IPS-NIHi11 (cell line): ENCODE measurements at places on chromosomes 7 and 10.

GRCh38 chr7:111014079-111014478 is 76.8 kb upstream of the LRRN3 start:
- DNase-seq = no peak

DNA sequence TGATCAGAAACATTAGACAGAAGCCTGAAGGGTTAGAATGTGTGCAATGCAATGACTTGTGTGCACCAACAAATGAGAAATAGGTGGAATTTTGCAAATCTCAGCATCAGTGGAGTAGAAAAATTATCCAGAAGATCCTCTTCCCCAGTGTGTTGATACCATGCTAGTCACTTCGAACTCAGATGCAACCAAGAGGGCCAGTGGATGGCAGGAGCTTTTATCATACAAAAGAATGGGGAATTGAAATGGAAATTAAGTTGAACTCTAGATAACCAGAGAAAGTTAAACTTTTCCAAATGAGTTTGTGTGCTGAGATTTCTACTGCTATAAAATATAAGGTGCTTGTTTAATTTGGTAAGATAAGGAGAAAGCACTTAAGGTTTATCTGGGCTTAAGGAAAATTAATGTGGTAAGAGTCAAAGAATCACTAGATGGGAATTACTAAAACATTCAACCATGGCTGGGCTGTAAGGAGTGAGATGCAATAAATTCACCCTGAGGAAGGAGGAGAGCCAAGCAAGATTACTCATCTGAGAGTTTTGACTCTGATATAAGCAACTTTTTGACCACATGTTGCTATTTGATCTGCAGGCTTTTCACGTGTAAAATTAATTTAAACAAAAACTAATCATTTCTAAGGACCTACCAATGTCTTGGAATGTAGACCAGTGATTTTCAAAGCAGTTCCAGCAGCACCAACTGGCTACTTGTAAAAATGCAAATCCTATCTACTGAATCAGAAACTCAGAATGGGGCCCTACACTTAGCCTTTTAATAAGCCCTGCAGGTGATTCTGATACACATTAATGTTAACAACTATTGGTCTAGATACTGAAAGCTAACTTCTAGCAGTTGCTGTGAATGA is 113.2 kb downstream of the CDC14C start:
- no peak for DNase-seq

DNA sequence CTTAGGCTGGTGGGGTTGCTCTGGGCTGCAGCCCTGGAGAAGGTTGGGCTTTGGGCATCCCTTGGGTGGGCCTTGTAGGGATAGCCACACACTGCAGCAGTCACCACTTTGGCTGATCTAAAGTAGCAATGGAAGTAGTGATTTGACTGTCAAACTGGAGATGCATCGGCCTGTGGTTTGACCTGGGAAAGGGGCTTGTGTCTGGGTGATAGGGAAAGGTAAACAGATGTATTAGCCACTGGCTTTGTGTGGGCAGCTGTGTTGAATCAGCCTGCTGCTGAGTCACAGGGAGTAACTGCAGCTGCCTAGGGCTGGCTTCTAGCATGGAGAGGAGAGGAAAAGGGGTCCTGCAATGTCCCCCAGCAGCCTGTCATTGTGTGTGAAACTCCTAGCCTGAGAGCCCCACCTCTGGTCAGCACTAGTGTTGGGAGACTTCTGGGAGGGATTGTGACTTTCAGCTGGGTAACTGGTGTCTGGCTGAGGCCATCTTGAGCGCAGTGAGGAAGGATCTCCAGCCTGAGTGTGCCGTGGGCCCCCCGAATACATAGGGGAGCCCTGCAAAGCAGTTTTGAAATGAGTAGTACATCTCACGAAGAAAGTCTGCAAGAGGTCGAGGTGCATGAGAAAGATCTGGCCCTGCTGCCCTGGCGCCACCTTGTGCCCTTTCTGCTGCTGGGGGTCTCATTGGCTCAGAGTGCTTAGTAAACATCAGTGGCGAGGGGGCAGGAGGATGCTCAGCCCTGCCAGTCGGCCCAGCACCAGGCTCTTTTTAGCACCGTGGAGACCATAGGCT is 117.3 kb downstream of the FANK1 start:
- peak; percentile 49 for DNase-seq

DNA sequence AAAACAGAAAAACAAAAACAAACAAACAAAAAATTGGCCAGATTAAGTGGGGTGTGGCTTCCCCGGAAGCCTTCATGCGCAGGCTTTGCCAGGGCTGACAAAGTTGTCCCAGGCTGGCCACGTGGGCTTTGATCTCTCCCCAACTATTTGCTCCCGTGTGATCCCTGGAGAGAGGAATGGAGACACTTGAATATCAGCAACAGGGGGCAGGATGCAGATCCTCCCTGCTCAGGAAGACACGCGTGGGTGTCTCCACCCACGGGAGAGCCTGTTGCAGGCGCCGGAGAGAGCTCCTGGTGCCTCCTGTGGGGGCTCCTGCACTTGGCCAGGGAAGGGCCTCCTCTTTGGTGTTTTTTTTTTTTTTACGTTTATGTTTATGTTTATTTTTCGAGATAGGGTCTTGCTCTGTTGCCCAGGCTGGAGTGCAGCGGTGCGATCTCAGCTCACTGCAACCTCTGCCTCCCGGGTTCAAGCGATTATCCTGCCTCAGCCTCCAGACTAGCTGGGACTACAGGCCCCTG is 19.0 kb downstream of the TRIM56 start:
- no peak for DNase-seq

GRCh38 chr10:74207691-74208480 is 56.9 kb downstream of the ADK start:
- DNase-seq = peak; percentile 55

GRCh38 chr10:774661-775244 is 85.3 kb upstream of the DIP2C start:
- no peak for DNase-seq

GRCh38 chr7:82904871-82905270 is 257.8 kb downstream of the PCLO start:
- DNase-seq = no peak

DNA sequence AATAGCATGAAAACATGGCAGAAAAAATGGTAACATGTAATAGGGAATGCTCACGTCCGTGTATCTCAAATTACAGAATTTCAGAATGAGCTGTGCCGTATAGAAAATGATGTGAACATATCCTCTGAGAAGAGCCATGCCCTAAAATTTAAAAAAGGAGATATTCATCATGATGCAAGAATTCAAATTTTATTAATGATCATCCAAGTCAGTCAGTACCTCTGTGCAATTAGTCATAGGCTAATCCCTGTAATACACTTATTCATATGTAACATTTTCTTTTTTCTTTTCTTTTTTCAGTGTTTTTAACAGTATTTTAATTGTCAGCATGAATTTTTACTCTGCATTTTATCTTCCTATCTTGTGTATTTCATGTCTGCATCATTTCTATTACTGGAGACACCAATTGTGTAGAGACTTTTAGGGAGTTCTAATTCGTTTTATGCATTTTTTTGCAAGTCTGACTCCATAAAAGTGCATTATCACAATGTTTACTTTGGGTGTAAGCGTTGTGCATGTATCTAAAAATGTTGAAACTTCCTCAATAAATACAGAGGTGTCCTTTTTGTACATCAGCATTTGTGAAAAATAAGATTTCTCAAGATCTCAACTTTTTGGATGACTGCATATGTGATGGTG is 1103.7 kb upstream of the CELF2 start:
- DNase-seq = no peak

DNA sequence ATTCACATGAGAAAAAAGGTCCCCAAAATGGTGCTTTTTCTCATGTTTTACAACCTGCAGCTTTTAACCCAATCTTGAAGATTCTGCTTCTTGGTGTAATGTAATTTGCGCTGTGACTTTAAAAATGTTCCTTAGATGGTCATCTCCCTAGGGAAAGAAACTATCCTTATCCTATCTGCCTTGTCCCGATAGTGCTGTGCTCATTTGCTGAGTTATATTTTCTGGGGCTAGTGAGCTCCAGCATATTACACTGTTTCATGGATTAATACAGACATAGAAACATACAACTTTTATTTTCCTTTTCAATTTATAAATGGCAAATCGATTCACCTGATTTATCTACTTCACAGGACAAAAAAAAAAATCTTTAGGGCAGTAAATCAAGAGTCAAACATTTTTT is 2.8 kb downstream of the WAPL start:
- DNase-seq = no peak

DNA sequence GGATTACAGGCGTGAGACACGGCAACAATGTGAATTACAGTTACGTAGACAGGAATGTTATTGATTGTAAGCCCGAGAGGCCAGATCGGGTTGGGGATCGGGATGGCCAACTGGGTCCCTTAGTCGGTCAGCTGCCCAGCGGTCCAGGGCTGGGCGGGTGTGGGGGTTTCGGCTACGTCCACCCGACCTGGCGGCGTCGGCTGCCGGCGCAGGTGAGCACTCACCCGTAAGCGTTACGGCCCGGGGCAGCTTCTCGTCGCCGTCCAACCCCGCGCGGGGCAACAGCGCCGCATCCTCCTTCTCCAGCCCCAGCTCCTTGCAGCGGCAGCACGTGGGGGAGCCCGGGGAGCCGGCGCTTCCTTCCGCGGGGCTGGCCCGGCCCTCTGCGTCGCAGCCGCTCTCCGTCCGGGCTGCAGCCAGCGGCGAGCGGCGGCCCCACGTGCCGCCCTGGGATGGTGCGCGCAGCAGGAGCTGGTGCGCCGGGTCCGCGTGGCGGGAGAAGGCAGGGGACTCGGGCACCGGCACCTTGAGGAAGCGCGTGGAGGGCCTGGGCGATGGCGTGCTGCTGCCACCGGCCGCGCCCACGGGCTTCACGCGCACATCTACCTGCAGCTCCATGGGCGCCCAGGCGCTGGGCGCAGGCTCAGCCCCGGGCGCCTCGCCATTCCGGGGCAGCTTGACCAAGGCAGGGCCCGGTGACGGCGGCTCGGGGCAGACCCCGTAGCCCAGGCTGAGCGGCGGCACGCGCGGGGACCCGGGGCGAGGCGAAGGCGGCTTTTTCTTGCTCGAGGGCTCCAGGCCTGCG is 609 bp downstream of the KLRG2 start:
- DNase-seq = peak; percentile 76

DNA sequence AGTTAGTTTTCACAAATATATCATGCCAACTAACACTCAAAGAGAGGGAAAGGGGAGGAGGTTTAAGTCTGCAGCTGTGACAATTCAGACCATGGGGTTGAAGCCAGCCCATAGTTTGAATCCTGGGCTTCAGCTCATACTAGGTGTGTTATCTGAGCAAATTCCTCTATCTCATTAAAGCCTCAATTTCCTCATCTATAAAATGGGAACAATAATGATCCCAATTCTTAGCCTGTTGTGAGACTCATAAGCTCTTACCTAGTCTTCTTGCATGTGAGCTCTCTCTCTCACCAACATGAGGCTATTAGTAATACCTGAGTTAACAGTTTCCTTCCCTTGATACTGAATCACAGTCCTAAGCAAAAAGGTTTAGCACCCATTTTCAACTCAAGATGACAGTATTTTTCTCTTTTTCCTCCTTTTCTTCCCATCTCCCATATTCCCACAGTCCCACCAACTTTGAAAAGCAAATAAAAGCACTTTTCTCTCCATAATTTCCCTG is 49.8 kb downstream of the NUDCD3 start:
- no peak for DNase-seq

DNA sequence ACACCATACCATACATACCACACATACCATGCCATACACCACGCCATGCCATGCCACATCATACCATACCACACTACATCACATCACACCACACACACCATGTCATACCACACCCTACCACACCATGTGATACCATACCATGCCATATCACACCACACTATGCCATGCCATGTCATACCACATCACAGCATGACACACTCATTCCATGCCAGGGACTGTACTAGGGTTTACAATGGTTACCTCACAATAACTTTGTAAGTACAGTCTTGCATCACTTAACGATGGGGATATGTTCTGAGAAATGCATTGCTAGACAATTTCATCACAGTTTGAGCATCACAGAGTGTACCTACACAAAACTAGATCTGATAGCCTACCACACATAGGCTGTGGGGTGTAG is 14.5 kb downstream of the PYROXD2 start:
- no peak for DNase-seq

- DNase-seq = no peak
Measured at GRCh38 chr10:78910021-78910420, 158.7 kb upstream of the ZMIZ1 start.

DNA sequence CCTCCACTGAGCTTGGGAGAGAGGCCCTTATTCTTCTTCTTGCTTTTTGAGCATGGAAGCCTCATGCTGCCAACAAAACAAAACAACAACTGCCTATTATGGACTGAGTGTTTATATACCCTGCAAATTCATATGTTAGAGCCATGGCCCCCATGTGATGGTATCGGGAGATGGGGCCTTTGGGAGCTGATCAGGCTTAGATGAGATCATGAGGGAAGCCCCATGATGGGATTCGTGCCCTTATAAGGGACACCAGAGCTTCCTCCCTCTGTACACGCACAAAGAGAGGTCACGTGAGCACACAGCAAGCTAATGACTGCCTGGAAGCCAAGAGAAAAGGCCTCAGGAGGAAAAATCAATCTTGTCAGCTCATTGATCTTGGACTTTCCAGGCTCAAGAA is 235.0 kb downstream of the FANK1 start:
- DNase-seq = no peak

DNA sequence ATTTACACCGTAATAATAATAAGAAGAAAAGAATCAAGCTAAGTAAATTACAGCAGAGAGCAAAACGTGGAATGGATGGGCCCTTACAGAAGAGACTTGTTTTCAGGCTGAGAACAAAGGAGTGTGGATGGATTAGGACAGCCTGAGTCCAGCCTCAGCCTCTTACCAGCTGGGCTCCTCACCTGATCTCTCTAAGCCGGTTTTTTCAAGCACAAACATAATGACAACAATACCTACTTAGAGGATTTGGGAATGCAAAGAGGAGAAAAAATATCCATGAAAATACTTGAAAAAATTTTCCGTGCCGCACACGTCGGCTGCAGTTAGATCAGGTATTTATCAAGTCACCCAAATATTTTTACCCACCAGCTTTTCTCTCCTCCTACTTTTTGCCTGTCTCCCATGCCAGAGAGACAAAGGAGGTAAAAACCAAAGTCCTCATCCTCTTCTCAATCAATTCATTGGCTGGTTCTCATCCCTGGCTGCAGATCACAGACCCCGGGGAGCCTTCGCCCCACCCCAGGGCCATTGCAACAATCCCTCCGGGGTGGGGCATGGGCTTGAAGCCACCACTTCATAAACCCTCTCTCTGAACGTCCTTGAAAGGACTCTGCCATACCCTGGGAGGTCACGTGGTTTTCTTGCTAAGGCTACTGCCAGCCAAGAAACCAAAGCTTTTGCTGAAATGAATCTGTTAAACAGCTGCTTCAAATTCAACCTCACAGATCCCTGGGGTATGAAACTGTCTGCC is 29.7 kb upstream of the GTF2I start:
- peak; percentile 54 for DNase-seq

DNA sequence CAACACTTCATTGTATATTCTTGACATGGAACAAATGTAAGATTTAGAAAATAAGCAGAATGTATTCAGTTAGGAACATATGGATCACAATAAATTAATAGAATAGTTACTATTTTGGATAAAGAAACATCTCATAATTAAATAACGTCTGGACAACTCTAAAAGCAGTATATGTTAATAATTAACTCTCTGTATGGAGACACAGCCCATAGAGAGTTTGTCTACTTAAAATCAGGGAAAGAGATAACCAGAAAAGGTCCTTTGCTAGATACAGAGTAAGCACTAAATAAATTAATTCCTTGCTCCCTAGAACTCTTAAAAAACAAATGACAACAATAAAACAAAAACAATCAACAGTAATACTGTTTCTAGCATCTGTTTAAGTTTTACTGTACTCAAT is 184.4 kb upstream of the THSD7A start:
- DNase-seq = no peak
